ENCODE measurements at places on chromosomes 1 and 21.
A peak's percentile ranks its signal among the peaks of the same experiment; 100 is the strongest.

- no peak for DNase-seq
Measured at GRCh38 chr1:221093903-221094791, 214.9 kb downstream of the HLX start.

DNA sequence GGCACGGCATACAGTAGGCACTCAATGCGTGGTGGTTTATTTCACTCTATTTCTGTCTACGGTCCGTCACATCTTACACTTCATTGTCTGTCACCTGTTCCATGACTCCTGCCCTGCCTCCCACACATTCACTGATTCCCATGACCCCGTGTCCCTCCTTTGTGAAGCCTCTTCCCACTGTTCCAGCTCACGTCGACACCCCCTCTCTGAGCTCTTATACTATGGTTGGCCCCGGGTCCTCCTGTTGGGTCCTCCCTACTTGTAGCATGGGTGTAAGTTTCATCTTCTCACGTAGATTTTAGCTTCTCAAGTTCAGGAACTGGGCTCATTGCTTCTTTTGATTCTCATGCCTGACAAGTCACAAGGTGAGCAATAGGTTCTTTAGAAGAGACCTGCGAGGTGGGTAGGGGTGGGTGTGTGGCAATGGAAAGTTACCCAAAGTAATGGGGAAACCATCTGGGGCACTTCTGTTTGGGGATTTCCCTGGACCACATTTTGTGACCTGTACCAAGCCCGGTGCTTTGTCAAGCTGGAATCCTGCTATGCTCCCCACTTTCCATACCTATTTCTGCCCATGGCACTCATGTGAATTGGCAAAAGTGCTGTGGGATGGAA, 22.1 kb upstream of the IL10 start:
- no peak for DNase-seq

- DNase-seq: no peak
Measured at GRCh38 chr1:91054780-91055481, 33.1 kb upstream of the ZNF644 start.

DNA sequence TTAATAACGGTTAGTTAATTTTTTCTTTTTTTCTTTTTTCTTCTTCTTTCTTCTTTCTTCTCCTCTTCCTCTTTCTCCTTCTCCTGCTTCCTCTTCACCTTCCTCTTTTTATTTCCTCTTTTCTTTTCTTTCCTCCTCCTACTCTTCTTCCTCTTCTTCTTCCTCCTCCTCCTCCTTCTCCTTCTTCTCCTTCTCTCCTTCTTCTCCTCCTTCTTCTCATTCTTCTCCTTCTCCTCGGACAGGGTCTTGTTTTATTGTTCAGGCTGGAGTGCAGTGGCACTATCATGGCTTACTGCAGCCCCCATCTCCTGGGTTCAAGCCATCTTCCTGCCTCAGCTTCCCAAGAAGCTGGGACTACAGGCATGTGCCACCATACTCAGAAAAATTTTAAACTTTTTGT, 13.4 kb upstream of the ACBD3 start:
- DNase-seq: no peak

- DNase-seq: no peak
Measured at GRCh38 chr1:53577761-53578100, 118.5 kb downstream of the DMRTB1 start.

- no peak for DNase-seq
Measured at GRCh38 chr1:192065087-192065486, 93.2 kb upstream of the RGS18 start.

GRCh38 chr1:219778793-219779369, 149.5 kb downstream of the SLC30A10 start:
- no peak for DNase-seq

- no peak for DNase-seq
Measured at GRCh38 chr1:7220007-7220406, 434.8 kb downstream of the CAMTA1 start.

DNA sequence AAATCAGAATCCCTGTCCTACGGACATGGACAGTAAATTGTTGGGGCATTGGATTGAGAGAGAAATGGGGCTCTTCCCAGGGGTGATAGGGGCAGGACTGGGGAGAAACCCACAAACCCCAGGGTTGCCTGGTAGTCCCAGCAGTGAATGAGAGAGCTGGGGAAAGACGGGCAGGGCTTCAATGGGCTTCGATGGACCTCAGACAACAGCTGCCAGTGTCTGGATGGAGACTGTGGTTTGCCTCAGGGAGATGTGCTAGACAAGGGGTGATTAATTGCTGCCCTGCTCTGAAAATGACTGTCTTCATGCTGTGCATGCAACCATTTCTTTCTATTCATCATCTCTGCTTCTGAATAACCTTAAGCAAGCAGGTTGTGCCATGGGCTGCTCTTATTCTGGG, 7.4 kb downstream of the GPR25 start:
- no peak for DNase-seq

- no peak for DNase-seq
Measured at GRCh38 chr1:19310061-19310460, 1.9 kb downstream of the AKR7A2 start.

GRCh38 chr1:67256291-67257172, 51.1 kb upstream of the IL12RB2 start:
- DNase-seq: peak; percentile 2

GRCh38 chr1:222529916-222530315, 18.0 kb downstream of the HHIPL2 start:
- DNase-seq: no peak

DNA sequence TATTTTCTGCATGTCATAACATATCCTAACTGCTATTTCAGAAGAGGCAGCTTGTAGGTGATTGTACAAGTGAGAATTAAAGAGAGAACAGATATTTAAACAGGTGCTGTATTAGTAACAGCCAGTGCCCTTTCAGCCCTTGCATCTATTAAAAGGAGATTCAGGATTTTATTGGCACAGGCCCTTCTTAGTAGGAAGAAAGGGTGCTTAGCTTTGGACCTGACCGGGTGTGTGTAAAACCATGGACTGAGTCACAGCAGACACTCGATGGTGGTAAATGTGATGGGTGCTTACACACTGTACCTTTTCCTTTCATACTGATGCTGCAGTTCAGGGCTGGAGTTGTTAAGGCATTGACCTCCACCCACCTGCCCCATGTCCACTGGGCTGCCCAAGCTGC, 12.7 kb upstream of the CD101 start:
- DNase-seq: no peak

DNA sequence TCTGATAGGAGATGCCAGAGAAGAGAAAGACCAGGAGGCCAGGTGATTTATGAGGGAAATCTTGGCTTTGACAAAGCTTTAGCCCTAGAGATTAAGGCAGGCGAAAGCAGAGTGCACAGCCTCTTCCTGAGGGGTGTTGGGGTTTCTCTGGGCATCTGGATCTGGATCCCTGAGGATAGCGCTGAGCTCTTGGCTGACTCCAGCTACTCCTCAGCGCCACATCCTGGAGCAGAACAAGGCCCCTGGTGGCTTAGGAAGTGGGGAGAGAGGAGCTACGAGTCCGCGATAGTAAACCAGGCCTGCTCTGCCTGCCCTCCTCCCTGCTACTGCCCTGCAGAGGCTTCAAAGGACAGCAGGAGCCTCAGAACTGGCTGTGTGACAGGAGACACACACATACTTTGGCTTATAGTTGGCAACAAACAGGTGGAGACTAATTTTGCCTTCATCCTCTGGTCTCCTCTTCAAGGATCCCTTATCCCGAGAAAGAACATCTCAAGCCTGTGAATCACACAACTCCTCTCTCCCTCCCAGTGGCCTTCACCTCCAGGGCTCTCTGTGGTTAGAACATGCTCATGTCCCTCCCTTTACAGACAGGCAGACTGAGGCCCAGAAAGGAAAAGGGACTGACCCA, 66.9 kb downstream of the TRABD2B start:
- no peak for DNase-seq

DNA sequence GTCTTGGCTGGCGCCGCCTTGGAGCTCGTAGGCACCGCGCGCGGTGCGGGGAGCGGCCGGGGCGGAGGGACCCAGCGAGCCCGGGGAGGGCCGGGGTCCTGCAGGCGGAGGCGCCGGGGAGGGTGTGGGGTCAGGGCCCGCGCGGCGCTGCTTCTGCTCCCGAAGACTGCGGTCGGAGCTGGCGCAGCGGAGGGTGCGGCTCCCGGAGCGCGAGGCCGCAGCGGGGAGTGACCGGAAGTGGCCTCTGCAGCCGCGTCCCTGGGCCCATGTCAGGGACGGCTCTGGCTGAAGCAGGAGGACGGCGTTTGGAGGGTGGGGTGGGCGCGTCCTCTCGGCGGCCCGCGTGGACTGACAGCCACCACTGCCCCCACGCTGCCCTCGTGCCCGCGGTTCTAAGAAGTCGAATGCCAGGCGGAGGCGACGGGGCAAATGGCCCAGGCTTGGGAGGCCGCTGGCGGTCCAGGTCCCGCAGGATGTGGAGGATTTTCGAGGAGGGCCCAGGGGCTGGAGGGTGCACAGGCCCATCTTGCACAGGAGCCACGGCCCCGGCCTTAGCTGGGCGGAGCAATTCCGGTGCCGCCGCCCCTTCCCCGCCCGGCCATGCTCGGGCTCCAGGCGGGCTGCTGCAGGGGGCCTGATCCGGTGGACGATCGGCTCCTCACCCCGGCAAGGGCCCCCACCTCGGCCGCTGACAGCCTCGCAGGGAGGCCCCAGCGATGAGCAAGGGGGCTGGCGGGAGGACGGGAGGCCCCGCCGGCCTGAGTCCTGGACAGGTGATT, 7.7 kb upstream of the ZNF669 start:
- peak; percentile 67 for DNase-seq

DNA sequence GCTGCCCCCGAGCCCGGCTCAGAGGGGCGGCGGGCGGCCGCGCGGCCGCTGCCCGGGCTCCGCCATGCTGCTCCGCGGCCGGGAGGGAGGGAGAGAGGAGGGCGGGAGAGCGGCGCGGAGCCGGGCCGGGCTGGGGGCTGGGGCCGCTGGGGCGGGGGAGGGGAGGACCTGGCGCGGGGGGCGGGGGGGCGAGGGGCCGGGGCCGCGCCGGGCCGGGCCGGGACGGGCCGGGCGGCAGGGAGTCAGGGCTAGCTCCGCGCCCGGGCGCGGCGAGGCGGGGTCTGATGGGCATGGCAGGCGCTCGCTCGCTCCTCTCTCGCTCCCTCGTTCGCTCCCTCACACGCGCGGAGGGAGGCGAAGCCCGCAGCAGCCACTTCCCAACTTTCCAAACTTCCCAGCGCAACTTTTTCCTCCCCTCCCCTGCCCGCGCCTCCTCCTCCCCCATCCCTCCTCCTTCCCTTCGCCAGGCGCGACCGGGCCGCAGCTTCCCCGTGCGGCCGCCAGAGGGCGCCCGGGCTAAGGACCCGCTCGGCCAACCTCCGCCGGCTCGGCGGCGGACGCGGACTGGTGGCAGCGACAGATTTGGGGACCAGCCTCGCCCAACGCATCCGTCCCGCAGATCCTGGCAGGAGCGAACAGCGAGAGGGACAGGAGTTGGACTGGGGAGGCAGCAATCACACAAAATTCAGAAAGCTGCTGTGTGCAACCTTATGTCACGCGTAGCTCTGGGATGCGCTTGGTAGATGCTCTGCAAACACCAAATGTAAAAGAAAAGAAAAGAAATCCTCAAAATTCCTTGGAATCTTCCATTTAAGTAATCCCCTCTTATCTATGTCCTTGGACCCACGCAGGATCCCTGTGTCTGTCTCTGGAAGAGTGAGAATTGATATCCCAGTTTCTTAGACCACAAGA, at the start of gene TRABD2B:
Gene TRABD2B, minus strand, starts transcription at position 97 of the 912 bp plus-strand sequence.
- DNase-seq: peak; percentile 80

DNA sequence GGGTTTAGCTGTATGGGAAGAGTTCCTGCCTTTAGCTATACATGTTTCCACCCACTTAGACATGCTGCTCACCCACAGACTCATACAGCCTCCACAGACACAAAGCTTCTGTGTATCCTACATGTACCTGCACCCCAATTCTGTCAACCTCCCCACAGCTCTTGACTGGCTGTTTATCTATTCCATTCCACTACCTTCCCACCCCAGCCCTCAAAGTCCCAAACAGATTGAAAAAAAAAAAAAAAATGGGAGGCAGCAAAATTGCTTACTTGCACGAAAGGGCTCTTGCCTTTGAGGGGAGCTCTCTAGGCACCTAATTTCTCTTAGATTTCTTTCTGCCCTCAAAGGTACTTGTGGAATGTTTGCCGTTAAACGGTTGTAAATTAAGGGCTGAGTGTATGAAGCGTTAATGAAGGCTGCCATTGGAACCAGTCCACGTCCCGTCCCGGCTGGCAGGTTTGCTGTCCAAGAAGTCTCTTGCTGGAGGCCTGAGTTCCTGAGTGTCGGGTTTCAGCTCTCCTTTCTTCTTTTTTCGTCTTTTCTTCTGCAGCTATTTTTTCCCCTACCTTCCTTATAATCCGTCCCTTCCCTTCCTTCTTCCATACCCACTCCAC, 43.6 kb downstream of the PBX1 start:
- peak; percentile 82 for DNase-seq

DNA sequence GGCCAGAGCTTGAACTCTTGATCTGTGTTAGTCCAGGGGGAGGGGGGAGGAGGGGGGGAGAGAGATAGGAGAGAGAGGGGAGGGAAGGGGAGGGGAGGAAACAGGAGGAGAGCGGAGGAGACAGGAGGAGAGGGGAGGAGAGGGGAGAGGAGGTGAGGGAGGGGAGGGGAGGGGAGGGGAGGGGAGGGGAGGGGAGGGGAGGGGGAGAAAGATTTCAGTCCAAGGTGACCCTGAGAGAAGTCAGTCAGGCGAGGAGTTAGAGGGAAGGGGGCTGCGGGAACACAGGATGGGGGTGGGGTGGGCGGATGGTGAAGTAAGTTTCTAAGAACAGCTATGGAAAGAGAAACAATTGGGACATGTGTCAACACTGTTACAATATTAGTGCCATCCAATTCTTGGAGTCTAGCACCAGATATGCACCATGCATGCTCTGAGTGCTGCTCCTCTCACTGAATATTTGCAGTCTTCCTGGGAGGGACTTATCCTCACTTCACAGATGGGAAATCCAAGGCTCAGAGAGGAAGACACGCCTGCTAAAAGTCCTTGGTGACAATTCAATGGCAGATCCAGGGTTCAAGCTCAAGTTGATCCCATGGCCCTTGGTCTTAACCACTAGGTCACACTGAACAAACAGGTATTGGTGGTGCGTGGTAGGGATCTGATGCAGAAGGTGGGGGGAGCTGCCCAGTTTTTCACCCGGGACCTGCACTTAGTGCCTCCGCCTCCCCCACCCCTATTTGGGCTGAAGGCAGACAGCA, 42.5 kb upstream of the ECE1 start:
- DNase-seq: no peak

DNA sequence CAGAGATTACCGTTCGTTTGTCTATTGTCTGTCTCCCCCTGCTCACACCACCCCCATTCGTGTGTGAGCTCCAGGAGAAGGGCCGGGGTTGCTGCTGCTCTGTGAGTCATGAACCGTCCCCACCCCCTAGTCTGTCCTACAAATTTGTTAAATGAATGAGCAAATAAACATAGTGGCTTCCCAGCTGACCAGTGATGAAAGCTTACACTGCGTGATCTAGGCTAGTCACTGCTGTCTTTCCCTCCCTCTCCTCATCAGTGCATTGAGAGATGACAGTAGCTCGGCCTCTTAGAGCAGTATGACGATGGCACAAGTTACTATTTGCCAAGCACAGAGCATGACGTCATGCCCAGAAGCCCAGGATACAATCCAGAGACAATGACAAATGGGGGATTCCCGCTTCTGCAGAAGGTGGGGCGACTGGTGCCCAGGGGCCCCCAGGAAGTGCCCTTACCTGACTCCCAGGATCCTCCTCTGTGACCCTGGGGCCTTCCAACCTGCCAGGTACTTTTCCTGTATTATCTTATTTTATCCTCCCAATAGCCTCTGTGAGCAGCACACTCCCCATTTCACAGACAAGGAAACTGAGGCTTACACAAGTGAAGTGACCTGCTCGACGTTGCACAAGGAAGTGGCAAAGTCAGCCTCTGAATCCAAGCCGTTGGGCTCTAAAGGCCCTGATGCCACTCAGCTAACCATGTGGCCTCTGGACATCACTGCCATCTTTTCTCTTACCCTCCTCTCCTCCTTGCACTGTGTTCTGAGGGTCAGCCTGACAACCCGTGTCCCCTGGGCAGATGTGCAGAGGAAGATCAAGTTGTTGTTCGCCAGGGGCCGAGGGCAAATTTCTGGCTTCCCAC, 8.6 kb upstream of the EPHA2 start:
- no peak for DNase-seq
